ENCODE measurements at places on chromosomes 3 and 15. TPM values are rescaled to one million over a fixed set of nuclear protein-coding genes. Genes with fewer than 3 reads are reported as not detected.

BUB1B gene
- total RNA-seq: 192 TPM

GRCh38 chr3:1783995-1784394, 314.7 kb upstream of the CNTN4 start:
- no peak for DNase-seq

STAB1 gene
- total RNA-seq: 2.6 TPM

DNA sequence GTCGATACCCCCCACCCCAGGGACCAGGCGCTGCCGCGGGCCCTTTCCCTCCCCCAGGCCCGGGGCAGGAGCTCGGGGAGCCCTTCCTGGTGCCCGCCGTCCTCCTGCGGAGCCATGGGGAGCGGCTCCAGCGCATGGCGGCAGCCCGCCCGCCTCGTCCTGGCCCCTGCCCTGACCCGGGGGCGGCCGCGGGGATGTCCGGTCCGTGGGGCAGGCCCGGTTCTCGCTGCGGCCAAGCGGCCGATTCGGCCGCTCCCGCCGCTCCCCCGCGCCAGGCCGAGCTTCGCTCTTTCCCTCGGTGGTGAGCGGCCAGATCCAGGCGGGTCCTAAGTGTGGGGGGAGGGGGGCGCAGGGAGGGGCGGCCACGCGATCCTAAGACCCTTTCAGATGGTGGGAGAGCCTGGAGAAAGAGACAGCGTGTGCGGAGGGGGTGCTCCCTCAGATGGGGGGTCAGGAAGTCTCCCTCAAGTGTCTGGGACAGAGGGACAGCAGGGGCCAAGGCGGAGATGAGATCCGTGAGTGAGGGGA, 1.3 kb downstream of the NEIL1 start:
- DNase-seq: no peak

- no peak for DNase-seq
Observed at GRCh38 chr3:51379746-51380455, 5.2 kb upstream of the MANF start.

DNA sequence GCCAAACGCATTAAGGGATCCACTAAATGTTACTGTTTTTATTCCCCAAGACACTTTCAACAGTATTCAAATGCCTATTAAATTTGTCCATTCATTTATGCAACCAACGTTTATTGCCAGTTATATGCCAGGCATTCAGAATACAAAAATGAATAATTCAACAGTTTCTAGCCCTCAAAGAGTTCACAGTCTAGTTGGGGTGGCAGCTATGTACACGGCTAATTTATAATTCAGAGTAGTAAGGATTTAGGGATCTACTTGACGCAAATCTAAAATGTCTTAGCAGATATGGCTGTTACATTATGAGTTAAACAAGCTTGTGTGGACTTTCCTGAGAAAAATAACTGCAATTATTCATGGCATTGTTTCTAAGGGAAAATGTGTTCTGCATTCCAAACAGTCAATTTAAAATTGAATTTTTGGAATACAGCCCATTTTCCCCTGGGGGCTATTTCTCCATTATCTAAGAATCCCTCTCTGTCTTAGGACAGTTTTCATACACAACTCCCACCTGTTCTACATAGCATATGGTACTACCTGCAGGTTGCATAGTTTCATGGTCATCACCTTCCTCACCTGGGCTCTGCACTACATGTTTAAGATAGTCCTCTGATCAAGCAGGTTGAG, 11.5 kb upstream of the MSL2 start:
- no peak for DNase-seq
